Tongue (tissue), 3 donors: ENCODE measurements at places on chromosomes 12 and 14.

GRCh38 chr14:57346741-57347140, 43.6 kb upstream of the NAA30 start:
- no peak for DNase-seq

DNA sequence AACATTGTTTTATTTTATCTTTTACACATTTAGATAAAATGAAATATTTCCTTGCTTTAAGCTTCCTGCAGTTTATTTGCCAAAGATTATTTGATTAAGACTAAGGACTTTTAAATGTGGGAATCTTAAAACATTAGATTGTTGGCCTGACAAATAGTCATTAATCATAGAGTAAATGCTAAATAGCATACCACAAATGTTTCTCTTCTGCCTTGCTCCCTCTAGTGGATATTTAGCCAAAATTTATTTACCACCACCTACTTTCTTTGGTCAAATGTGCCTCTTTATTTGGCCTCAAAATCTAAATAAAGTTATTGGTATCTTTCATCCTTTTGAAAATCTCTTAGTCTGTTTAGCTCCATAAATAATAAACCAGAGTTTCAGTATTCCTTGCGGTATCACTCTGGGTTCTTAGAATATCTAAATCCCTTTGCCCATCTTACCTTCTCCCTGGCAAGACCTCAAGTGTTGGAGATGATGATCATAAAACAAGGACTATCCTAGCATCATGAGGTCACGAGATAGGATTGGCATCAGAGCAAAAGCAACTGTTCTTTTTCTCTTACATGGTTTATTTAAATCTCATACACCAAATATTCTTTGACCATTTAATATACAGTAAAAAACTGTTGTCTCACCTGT, 150.6 kb upstream of the AEBP2 start:
- DNase-seq = peak; percentile 54

DNA sequence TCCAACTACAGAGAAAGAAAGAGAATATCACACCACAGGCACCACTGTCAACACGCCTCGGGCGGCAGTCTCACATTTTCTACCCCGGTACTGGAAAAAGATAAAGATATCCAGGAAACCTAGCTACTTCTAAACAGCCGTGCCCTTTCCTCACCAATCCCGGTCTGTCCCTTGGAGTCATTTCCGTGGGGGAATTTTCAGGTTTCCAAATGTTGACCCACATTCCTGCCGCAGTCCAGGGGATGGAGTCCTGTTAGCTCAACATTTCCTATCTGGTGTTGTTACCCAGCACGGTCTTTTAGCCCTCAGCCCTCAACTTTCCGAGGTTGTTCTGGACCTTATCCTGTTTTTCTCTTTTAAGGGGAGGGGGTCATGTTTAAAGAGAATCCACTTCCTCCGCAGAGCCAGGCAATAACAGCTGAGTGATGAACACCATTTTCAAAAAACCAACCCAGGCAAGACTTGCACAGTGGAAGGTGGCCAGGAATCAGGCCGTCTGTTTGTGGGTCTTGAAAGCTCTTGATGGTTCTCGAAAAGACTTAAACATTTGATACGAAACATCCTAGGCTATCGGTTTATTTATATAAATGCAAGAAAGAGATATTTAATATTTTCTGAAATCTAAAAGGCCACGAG, 4.6 kb downstream of the SSH1 start:
- no peak for DNase-seq

GRCh38 chr12:44078273-44078672, 242.4 kb downstream of the TMEM117 start:
- DNase-seq = no peak

DNA sequence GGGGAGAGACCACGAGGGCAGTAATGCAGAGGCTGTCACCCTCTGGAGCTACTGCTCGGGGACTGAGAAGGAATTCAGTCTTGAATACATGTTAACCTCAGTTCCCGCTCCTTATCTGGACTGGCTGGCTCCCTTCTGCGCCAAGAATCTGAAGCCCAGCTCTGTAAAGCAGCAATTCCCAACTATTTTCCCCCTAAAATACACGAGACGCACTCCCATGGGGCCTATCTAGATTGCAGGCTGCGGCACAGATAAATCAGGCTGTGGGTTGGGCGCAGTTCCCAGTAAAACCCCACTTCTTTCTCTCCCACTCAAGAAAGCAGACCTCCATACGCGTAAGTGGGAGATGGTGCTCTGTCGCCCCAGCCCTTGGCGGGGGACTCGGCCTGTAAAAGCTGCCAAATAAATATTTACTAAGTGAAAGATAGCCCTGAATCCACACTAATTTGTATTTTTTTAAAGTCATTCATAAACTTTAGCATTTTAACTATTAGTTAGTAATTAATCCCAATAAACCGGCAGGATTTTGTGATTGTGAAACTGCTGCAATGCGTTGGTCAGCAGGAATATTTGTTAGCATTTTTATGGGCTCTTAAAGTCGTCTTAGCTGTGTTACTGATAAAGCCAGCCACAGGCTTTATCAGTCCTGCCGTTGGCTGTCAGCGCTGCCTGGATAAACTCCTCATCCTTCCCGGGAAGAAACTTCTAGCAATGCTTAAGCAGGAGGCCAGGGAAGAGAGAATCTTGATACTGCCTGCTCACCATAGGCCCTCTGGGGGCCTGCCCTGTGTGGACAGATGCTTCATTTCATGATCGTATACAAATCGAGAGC, 17.8 kb downstream of the FBXL14 start:
- no peak for DNase-seq

DNA sequence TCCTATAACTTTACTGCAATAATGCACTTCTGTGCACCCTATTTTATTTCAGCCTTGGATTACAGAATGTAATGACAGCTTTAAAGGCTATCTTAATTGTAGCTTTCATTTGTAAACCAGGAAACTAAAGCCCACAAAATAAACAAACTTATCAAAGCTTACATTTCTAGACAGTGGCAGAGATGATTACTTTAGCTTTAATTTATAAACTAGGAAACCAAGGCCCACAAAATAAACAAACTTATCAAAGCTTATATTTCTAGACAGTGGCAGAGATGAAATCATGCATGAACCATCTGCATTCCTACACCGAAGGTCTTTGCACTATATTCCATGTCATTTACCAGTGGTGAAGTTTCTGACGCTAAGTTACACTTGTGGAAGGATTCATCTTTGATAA, 74.4 kb downstream of the PRKD1 start:
- no peak for DNase-seq

DNA sequence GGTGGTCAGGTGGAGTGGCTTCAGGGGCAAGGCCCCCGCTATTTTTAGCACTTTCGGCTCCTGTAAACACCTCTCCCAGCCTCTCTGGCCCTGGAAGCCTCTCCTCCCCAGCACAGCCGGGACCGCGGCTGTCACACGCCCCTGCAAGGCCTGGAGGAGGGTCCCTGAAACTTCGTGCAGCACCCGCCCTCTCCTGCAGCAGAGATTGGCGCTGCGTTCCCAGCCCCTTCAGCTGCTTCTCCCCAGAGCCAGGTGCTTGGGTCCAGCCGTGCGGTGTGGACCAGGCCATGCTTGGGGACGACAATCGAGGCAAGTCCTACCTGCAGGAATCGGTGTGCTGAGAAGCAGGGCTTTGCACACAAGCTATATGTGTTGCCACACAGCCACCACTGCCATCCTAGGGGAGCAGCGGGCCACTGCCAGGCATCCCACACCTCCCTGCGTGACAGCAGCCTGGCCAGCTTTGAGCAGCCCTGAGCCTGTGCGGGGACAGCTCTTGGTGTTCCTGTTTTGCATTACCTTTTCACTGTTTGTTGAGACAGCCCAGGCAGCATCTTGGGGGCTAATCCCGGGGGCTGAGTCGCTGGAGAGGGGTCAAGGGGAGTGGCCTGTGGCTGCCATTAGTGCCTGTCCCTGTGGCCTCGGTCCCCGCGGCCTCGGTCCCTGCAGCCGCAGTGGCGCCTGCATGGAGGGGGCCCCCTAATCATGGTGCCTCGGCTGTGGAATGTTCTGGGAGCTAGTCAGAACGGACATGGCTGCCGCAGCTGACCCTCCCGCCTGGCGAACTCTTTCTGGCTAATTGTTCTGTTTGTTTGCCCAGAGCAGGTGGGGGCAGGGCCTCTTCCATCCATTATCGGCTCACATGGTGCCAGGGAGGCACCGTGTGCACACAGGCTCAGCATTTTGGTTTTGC, 27.6 kb upstream of the TRAF3 start:
- peak; percentile 71 for DNase-seq

DNA sequence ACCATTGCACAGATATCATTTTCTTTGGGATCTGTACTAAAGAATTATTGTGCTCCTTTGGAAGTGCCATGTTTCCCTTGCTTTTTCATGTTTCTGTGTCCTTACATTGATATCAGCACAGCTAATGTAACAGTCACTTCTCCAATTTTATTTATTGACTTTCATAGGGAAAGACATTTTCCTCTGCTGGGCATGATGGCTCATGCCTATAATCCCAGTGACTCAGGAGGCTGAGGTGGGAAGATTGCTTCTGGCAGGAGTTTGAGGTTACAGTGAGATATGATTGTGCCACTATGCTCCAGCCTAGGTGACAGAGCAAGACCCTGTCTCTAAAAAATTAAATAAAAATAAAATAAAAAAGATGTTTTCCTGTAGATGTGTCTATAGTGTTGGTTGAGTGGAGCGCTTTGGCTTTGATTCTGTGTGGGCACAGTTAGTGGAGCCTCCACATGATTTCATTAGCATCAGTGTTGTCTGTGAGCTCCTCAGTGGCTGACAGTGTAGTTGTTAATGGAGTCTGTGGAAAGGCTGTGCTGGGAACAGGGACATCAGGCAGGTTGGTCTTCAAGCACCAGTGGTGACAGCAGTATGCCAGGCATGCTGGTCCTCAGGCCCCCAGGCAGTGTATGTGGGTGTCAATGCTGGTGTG, 7.4 kb downstream of the OAS2 start:
- no peak for DNase-seq

DNA sequence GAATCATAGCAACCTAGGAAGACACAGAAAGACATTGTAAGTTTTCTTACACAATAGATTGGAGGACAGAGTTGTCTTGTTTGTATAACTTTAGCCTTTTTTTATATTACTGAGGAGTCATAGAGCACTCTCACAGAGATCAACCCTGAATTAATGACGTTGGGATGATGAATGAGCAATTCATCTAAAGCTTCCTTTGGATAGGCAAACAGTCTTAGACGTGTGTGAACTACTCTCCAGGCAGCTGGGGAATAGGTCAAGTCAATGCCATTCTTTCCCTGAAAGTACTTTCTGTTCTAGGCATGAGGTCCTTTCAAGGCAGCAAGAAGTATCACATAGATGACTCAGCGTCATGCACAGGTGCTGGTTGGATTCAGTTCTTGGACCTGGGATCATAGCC, 369.1 kb upstream of the NOVA1 start:
- no peak for DNase-seq

DNA sequence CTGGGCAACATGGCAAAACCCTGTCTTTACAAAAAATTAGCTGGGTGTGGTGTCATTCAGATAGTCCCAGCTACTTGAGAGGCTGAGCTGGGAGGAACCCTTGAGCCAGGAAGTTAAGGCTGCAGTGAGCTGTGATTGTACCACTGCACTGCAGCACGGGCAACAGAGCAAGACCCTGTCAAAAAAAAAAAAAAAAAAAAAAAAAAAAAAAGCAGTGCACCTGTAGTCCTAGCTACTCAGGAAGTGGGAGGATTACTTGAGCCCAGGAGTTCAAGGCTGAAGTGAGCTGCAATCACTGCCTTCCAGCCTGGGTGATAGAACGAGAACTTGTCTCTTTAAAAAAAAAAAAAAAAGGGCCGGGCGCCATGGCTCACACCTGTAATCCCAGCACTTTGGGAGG, 5.6 kb downstream of the REM2 start:
- no peak for DNase-seq

GRCh38 chr14:61279082-61279481, 2.1 kb downstream of the TMEM30B start:
- DNase-seq = no peak

DNA sequence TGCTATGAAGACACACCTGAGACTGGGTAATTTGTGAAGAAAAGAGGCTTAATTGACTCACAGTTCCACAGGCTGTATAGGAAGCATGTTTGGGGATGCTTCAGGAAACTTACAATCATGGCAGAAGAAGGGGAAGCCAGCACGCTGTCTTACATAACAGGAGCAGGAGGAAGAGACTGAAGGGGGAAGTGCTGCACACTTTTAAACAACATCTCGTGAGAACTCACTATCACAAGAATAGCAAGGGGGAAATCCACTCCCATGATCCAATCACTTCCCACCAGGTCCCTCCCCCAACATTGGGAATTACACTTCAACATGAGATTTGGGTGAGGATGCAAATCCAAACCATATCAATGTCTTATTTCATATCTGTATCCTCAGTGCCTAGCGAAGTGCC, 307.2 kb downstream of the ATP23 start:
- no peak for DNase-seq

DNA sequence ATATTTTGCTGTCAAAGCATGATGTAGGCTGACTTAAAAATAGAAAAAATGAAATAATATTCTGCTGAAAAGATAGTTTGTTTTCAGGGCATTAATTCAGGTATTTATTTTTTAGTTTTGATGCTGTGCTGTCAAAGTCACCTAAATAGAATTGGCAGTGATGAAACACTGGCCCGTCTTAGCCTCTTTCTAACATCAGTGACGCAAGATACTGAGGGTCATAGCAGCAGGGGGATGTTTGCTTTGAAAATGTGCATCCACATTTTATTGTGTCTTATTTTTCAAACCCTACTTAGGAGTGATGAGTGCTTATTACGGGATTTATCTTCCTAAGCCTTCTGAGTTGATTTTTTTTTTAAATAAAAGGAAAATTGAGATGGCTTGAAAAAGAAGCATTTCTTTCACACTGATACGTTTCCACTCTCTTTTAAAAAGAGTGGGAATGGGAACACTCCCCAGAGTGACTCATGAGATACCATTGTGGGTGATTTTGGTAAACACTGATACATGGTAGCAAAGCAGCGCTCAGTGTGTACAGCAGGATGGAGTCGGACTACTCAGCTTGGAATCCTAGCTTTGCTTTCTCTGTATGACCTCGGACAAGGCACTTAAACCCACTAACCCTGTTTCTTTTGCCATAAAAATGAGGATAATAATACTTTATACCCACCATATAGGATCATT, 290.8 kb downstream of the ERC1 start:
- no peak for DNase-seq

DNA sequence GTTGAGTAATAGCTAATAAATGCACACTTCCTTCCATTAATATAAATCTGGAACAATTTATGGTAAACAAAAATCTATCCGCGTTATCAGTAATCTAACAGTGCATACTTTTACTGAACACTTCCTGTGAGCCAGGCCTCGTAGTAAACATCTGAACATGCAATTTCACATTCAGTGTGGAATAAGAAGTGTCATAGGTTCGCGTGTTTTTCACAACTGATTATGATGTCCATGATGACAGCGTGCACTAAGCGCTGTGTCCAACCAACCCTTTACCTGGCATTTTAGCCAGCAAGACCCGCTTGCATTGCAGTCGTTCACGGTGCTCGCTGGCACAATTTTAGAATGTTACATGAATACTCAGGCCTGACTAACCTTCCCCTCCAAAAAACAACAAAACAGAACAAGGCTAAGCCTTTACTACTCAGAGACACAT, 2.1 kb downstream of the PNMA1 start:
- no peak for DNase-seq

DNA sequence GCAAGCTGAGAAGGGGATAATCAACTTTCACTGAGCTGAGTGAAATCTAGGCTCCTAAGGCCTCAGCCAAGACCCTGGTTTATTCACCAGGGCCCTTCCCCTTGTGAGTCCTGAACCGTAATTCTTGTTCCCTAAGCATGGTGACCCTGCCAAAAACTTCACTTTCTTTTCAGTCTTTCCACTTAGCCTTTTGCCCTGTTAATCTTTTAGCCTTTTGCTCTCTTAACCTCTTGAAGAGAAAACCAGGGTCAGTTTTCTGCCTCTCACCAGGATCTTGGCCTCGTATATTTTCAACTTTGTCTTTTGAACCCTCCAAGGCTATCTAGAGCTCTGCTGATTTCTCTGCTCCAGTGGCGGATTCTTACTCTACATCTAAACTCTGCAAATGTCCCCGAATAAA, 191.0 kb downstream of the PELI2 start:
- DNase-seq = no peak
